RPMI8226 (cell line): ENCODE measurements at places on chromosomes 2 and 18.

GRCh38 chr18:13264091-13265007, 45.8 kb downstream of the LDLRAD4 start:
- DNase-seq, result no peak

DNA sequence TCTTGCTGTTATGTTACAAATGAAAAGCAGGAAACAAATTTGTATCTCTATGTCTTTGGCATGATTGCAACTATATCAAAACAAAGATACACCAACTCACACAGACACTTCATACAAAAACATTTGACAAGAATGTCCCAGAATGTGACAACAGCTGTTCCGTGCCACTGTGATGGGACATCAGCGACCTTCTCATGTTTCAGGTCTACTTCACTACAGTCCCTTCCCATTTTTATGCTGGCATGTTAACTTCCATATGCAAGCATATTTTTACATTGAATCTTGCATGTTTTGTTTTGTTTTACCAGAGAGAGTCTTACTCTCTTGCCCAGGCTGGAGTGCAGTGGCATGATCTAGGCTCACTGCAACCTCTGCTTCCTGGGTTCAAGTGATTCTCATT, 71.2 kb downstream of the STK25 start:
- no peak for DNase-seq

DNA sequence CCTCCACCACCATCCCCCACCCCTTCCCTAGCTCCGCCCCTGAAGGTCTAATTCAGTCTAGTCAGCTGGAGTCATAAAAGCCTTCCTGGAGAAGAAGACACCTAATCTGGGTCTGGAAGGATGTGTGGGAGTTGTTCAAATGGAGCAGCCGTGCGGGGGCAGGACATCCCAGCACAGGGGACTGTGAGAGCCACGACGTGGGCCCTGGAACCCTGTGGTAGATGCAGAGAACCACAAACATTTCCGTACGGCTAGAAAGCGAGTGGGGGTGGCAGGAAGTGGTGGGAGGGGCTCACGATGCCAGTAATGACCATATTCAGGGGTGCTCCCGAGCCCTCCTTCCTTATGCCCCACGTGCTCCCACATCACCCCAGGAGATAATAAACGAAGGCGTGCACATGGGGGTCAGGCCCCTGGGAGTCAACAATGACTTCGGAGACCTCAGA, 20.9 kb upstream of the COL6A3 start:
- no peak for DNase-seq

DNA sequence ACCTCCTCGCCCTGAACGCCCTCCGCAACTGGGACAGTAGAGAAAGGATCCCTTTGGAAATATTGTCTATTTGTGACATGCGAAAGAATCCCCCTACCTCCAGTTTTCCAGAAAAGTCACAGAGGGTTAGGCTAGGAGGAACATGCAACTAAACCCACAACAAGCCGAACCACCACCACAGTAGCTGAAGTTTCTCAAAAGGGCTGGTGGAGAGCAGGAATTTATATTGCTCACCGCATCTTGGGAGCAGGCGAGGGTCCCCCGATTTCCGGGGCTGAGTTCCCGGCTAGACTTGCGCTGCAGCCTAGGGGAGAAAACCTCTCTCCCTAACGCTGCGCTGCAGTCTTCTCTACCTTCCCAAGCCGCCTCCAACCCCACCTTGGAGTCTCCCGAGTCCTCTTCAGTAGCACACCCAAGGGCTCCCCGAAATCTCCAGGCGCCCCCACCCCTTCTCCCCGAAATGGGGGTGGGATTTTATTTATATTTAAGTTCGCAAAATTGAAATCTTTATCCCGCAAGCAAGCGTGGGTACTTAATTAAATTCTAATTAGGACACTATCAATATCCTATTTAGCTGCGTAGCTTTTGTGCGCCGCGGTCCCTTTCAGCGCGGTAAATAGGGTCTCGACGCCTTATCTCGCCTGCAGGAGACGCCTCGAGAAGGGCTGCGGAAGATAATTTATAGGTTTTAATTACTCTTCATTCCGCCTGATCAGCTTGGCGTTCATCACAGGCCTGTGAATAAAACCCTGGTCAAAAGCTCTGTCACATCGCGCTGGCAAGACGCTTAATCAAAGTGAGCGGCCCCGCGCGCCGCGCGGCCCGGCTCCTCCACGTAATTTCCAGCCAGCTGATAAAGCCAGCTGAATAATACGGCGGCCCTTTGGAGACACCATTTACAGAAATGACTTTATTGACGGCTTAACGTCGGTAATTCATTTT, 2.0 kb upstream of the EN1 start:
- DNase-seq, result no peak

- no peak for DNase-seq
Observed at GRCh38 chr18:27057519-27058234, 127.4 kb downstream of the CHST9 start.

GRCh38 chr18:23924813-23925212, 89.7 kb upstream of the TTC39C start:
- no peak for DNase-seq

DNA sequence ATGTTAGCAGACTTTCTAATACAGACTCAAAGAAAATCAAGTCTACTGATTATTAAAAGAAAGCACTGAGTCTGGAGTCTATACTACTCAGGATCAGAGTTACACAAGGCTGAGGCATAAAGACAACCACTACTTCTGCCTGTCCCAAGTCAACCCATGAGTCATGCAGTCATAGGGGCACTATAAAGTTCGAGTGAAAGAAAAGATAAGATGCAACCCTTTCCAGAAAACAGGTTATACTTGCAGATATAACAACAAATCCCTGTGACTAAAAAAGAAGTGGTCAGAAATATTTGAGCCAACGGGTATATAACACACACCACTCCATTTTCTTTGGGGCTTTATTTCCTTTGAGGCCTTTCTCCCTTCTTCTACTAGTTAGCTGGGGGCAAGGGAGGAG, 18.6 kb upstream of the SCRN3 start:
- no peak for DNase-seq

DNA sequence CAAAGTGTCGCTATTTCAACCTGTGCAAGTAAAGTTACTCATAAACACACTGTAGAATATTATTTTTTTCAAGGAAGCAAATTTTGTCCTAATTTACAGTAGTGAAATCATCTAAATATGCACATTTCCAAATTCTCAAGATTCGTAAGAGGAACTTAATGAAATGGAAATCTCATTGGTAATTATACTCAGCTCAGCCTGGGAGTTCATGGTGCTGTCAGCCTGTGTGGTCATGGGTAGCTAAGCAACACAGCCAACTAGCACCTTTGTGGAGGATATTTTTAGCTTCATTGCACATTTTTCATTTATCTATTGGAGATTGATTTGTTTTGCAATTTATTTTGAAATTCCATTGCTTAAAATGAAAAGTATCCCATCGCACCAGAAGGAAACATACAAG, 975.7 kb upstream of the ZEB2 start:
- DNase-seq, result no peak

GRCh38 chr2:68371581-68371980, 6.5 kb downstream of the PLEK start:
- no peak for DNase-seq

- DNase-seq, result no peak
Observed at GRCh38 chr2:70123051-70123828, 36.0 kb downstream of the PCBP1 start.

- DNase-seq, result no peak
Observed at GRCh38 chr2:8191427-8191826, 490.4 kb upstream of the ID2 start.

DNA sequence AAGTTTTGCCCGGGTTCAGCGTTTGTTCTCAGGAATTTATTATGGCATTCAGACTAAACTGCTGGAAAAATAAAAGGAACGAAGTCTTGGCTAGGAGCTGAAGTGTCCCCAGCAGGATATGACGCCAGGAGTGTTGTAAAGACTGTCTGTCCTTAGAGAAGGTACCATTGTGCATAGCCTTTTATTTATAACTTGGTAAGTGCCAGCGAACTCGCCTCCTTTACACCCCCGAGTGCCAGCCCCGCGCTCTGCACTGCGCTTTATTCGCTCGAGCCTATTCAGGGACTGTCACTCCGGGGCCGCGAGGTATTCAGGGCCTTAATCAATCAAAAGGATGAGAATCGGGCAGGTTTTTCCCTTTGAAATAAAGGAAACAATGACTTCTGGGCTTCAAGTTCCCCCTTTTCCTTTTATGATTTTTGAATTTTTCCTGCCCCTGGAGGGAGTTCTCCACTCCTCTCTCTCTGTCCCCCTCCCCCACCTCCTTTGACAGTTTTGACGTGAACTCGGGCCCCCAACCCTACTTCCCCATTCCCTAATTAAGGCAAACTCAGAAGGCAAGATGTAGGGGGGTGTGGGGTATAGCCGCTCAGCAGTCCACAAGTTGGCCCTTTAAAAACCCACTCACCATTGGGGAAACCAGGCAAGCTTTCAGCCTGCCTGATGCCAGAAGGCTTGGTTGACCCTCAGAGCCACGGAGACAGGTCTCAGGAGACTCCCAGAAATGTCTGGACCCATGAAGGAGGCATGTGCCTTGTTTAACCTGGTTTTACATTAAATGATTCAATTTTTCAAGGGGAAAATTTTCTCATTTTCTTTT, 1.3 kb upstream of the PAX3 start:
- no peak for DNase-seq

GRCh38 chr18:48781163-48781987, 169.4 kb downstream of the SMAD7 start:
- no peak for DNase-seq

DNA sequence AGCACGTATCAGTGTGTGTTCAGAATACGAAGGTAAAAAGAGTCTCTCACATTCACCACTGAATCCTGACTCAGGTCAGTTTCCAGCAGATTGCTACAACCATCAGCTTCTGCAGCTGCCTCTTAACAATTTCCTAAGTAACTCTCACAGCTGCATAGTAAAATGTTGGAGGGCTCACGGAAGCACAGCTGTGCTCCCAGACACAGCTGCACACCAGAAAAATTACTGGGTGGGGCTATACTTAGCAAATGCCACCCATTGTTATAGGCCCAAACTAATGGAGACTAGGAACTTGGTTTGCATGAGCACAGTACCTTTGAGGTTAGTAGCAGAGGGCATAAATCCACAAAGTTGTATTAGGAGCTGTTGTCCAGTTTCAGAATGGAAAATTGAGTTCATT, 153.9 kb upstream of the ERBB4 start:
- DNase-seq, result peak; percentile 26

GRCh38 chr2:130864830-130865800, 28.4 kb downstream of the ARHGEF4 start:
- peak; percentile 55 for DNase-seq
